ENCODE measurements at places on chromosomes 2 and 18.

GRCh38 chr18:9735879-9736278, 27.8 kb downstream of the RAB31 start:
- no peak for DNase-seq

DNA sequence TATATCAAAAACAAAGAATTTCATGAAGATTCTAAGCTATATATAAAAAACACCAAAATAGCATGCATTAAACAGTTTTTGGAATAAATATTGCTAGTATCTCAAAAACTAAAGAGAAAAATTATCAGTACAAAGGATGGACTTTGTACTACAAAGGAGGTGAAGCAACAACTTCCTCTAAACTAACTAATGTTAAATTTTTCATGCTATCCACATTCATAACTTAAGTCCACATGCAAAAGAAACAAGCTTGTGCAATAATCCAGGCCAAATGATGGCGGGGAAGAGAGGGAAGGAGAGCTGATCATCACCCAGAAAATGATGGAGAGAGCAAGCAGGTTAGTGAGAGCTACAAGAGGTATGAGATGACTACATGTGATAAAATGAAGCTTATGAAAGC, 70.1 kb downstream of the KIDINS220 start:
- no peak for DNase-seq

- DNase-seq: no peak
Observed at GRCh38 chr2:237878-238277, 26.0 kb downstream of the SH3YL1 start.

DNA sequence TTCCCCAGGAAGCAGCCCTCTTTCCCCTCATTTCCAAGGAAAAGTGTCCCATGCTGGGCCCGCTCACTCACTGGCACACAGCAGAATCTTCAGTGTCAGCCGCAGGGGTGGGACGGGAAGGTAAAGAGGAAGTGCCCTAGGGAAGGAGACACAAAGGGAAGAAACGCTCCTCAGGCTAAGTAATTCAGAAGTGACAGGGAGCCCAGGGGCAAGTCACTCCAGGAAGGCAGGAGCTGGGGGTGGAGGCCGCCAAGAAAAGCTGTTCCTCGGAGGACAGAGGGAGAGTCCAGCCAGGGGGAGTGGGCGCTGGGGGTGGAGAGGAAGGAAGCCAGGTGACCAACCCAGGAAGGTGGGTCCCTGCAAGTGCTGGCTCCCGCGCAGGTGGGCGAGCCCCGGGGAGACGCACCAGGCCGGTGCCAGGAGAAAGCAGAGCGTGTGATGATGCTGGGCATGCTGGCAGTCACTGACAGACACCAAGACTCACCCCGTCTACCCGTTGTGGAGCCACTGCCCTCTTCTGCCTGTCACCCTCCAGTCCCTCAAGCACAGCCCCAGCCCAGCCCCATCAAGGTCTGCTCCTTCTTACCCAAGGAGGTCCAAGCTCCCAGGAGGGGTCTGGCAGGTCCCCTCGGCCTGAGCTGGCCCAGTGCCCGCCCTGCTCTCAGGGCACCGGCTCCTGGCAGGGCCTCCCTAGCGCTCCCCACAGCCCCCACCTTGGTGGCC, 21.7 kb downstream of the HDAC4 start:
- no peak for DNase-seq

GRCh38 chr2:191656391-191656790, 21.5 kb upstream of the NABP1 start:
- DNase-seq: no peak

- no peak for DNase-seq
Observed at GRCh38 chr2:108268001-108268400, 20.7 kb upstream of the SULT1C2 start.

- no peak for DNase-seq
Observed at GRCh38 chr18:48848641-48849143, 102.1 kb downstream of the SMAD7 start.

DNA sequence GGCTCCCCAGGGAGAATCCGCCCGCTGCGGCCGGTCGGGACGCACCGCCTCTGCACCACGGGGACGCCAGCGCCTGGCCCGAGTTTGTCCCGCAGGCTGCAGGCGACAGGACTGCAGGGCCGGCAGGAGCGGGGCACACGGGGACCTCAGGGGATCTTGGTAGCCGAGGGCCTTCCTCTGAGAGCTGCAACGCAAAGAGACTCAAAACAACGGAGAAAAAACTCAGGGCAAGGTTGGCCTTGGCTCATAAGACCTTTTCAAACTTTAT, 79.7 kb downstream of the ARHGEF4 start:
- DNase-seq: no peak

- no peak for DNase-seq
Observed at GRCh38 chr2:148493822-148494563, 150.6 kb upstream of the EPC2 start.

- no peak for DNase-seq
Observed at GRCh38 chr2:69494126-69494525, 56.9 kb upstream of the NFU1 start.

GRCh38 chr2:79782576-79783452, 270.0 kb downstream of the CTNNA2 start:
- DNase-seq: no peak

Measured in activated CD4-positive, alpha-beta T cell treated with anti-CD3 and anti-CD28 coated beads, Interleukin-2, amount 10 ng/mL, durations not matched to agents 7 days and 5 days (primary cell).